Ecto neural progenitor cell (in vitro differentiated cells): ENCODE measurements at places on chromosomes 5 and 9.

DNA sequence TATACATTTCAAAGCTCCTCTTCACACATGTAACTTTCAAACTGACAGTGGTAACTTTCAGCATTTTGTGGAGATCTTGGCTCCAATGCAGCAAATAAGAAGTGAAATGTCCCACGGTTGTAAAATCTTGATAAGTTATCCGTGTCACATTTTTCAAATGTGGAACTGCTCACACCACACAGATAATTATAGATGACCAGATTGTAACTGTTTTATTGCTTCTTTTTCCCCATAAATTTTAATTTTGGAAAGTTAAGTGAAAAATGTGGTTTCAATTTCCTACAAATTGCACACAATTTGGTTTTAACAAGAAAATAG lies 347.1 kb downstream of the EBF1 start:
- no peak for DNase-seq

- no peak for DNase-seq
Measured at GRCh38 chr5:37836235-37836591, 3.6 kb downstream of the GDNF start.

DNA sequence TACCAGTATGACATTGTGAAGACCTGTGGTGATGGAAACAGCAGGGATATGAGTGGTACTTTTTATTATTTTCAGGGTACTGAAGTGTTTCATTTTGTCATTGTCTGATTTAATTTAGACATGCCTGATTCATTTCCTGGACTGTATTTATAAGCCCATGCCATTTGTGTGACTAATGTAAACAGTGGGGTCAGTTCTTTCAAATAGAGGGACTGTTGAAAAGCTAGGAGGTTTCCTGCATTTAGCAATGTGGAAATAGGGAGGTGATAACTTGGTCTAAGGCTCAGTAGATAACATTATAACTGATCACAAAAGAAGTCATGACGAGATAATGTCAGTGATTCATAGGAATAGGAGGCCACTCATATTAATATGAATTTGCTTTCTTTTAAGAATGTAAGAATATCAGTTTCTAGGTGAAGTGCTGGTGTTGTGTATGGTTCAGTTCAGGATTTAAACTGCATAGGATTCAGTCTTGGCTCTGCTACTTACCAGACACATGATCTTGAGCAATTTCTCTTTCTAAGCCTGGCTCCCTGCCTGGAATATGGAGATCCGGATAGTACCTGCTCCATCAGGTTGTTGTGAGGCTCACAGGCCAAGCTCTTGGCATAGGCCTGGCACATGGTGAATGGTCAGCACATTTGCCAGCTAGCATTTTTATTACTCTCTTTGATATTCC lies 7.5 kb downstream of the RASGRF2 start:
- no peak for DNase-seq

GRCh38 chr5:151615431-151615830 lies 24.3 kb upstream of the FAT2 start:
- no peak for DNase-seq

- no peak for DNase-seq
Measured at GRCh38 chr5:117077142-117077541, 502.5 kb upstream of the SEMA6A start.

DNA sequence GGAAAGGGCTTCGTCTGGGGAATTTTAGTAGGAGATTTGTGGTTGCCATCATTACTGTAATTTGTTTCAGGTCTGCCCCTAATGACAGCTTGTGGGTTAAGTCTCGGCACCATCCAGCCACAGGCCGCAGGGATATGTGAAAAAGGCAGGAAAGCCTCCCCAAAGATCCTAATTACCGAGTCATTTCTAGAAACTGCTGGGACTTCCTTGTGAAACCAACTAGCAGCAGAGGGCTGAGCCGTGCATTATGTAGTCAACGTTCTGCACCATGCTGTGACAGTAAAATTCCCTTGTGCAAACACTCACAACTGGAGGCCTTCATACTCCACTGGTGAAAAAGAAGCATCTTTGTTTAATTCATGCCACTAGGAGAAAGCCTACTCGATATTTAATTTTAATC lies 230.3 kb downstream of the MPDZ start:
- no peak for DNase-seq

DNA sequence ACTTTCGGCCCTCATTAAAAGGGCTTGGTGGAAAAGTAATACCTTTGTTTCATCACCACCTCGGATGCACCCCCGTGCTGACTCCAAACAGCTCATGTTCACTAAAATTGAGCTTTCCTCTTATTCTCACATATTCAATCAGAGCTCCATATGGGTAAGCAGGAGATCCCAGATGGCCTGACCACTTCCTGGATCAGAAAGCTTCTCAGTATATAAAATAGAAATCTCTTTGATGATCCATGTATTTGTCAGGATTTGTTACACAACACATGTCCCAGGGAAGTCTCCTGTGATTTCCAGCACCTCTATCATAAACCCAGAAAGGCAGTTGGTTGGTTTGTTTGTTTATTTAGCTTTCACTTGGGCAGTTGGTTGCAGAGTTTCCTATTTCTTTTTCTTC lies 402.0 kb downstream of the MLLT3 start:
- no peak for DNase-seq
